ENCODE measurements at places on chromosomes 2 and 18. TPM values are rescaled to one million over a fixed set of nuclear protein-coding genes. Genes with fewer than 3 reads are reported as not detected.

DNA sequence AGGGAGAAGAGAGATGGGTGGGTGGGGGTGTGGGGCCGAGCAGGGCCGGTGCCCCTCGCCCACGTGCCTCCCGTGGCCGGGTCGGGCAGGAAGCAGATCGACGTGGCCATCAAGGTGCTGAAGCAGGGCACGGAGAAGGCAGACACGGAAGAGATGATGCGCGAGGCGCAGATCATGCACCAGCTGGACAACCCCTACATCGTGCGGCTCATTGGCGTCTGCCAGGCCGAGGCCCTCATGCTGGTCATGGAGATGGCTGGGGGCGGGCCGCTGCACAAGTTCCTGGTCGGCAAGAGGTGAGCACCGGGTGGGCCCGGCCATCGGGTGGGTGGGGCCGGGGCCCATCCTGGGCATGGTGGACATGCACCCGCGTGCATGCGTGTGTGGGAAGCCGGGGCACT lies 21.8 kb downstream of the ZAP70 start:
- no peak for DNase-seq

DNA sequence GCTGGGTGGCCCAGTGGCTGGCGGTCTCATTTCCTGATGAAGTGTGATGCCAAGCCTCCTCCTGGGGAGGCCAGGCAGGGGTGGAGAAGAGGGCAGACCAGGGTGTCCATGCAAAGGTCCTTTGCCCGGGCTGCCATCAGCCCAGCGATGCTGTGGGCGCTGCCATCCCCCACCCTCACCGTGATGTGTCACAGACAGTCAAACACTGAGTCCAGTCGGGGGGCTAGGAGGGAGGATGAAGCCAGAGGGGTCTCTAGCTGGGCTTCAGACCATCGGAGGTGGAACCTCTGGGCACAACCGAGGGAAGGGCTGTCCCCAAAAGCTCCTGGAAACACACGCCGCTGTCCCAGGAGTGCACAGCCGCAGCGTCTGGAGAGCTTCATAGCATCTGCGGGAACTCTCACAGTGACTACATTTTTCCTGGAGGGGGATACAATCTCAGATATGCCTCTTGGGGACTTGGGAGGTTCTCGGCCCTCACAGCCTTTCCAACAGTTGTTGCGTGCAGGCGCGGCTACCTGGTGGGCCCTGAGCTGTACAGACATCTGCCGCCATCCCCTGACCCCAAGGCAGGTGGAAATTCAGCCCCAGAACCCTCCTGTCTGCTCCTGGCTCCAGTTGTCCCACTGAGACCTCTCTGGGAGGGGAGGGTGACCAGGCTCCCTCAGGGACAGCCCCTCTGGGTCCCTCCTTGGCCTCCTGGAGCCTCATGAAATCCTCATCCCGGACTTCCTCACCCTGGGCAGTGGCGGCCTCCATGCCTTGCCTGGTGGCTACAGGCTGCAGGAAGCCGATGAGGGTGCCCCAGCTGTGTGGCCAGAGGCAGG lies 26.5 kb upstream of the OTOS start:
- no peak for DNase-seq

Gene MPP4
- 0.89 TPM for total RNA-seq

GRCh38 chr18:77168811-77169311 lies 36.3 kb upstream of the MBP start:
- DNase-seq = no peak

- DNase-seq = no peak
Measured at GRCh38 chr2:64594226-64594989, 59.3 kb downstream of the SERTAD2 start.

DNA sequence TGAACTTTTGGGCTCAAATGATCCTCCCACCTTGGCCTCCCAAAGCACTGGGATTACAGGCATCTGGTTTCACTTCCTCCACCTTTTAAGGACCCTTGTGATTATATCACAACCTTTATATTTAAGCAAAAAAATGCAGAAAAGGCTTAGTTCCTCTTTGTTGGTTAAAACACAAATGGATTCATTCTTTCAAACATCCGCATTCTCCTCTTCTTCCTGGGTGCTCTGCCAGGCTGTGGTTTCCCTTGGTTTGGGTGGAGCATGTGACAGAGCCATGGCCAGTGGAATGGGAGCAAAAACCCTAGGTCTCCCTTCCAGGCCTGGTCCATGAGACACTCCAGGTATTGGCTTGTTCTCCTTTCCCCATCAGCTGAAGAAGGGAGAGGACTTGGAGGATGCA lies 9.9 kb upstream of the SLC66A3 start:
- no peak for DNase-seq

- DNase-seq = no peak
Measured at GRCh38 chr2:98912221-98912851, 23.7 kb downstream of the CRACDL start.

Gene KCNE4
- total RNA-seq = 13.3 TPM

DNA sequence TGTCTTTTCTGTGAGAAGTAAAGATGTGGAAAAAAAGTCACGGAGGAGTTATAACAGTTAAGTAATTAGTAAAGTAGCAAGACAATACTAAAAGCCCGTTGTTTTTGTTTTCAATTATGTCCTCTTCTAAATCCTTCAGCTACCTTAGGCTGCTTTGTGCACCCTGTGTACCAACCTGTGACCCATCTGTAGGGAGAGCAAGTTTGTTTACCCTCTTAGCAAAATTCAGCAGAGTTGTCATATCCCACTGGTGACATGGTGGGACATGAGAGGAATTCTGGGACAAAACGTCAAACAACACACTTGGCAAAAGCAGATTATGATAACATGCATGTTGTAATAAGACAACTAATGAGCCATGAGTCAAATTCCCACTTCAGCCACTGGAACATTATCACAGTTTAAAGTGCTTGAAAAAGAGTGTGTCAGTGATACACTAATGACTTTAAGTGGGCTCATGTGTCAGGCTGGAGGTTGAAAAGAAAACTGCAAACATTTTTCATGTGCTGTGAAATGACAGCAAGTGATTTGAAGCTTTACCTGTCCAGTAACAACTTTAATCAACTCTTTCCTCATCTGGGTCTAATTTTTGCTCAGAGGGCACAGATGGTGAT lies 392.8 kb upstream of the ACVR2A start:
- DNase-seq = no peak

Gene LIMS4
- total RNA-seq = 0.89 TPM

Gene BCL11A
- 14.9 TPM for total RNA-seq

GRCh38 chr2:100747551-100747950 lies 72.4 kb upstream of the NPAS2 start:
- DNase-seq = no peak

DNA sequence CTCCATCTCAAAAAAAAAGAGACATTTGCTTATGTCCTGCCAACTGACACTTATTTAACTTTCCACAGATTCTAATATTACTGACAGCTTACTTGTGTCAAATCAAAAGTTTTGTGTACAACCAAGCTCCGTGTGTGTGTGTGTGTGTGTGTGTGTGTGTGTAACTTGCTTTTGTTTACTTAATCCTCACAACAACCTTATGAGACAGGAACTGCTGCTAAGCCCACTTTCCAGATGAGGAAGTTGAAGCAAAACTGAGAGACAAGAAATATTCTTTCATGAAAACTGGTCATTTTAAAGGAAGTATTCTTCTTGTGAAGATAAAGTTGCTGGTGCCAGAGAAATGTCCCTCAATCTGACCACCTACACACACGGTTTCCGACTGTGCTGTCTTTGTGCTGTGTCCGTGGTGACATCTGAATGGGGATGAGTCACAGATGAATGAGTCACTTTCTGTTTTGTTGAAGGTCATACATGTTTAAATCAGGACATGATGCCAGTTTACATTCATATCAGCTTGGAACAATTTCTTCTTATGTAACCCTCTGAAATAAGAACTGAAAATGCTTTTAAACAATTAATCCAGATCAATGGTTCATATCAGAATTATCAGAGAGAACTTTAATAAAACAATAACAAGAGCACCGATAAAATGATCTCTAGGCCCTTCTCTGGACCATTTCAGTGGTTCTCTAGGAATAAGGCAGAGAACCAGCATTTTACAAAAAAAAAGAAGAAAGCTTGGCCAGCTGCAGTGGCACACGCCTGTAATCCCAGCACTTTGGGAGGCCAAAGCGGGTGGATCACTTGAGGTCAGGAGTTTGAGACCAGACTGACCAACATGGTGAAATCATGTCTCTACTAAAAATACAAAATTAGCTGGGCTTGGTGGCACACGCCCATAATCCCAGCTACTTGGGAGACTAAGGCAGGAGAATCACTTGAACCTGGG lies 95.5 kb downstream of the THNSL2 start:
- DNase-seq = no peak

Gene UGGT1
- total RNA-seq = 50.3 TPM

- DNase-seq = no peak
Measured at GRCh38 chr2:169232551-169233154, 129.7 kb downstream of the LRP2 start.

GRCh38 chr18:37874721-37875120 lies 309.1 kb upstream of the CELF4 start:
- DNase-seq = no peak

DNA sequence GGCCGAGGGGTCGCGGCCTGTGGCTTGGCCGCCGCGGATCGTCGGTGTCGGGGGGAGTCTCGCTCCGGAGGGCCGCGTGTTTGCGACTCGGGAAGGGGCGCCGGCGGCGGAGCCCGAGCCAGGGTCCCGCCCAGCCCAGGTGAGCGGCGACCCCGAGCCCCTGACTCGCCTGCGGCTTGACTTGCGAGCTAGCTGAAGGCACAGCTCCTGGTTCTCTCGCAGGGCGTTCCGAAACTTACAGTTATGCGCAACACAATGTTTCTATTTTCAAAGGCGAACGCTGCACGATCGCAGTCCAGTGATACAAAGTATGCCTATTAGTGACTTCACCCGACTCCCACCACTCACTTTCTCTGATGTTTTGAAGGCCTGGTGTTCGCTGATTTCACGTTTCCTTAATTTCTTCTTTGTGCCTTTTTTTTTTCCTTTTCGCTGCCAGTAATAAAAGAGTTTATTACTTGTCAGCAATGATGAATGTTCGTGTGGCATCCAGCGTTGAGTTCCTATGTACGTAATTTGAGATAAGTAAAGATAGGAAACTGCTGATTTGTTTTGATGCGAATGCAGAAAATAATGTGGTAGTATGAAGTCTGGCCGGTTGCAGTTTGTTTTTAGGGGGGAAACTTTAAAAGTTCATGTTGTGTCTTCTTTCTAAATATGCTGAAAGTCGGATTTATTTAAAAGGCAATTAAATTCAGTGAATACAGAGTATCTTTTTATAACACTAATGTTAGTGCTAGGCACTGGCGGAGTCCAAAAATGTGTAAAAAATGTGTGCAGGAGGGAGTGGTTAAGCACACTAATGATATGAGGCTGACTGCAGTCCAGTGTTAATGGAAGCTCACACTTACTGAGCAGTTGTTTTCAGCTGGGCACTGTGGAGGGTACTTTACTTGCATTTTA lies 706 bp downstream of the UBXN2A start:
- peak; percentile 59 for DNase-seq

DNA sequence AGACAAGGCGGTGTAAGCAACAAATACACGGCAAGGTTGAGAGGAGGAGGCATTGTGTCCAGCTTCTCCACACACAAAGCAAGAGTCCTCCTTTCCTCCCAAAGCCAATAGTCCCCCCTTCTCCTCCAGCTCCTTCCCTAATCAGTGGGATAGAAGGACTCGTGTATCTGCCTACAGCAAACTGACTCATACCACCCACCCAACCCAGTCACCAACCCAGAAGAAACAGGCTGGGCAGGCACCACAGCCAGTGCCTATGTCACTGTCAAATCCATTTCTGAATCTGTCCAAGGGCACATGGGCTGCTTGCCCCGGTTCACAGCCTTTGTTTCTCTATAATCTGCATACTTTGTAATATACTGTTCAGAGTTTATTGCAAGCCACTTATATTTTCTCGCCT lies 19.2 kb upstream of the NMS start:
- DNase-seq = no peak

Gene MYOM1
- 9.6 TPM for total RNA-seq

DNA sequence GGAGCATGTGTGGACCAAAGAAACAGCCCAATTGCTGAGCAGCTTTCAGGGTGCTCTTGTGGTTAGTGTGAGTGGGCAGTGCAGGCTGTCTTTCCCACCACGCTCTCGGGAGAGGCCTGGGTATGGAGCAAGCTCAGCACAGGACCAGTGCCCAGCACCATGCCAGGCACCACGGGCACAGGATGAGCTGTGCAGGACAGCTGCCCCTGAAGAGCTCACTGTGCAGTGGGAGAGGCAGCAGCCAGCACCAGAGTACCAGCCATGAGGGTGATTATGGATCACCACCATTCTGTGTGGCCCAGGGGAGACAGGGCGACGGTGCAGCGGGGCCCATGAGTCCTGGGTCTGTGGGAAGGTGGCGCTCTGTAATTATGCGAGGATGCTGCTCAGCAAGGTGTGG lies 29.7 kb upstream of the FAHD2A start:
- DNase-seq = no peak

DNA sequence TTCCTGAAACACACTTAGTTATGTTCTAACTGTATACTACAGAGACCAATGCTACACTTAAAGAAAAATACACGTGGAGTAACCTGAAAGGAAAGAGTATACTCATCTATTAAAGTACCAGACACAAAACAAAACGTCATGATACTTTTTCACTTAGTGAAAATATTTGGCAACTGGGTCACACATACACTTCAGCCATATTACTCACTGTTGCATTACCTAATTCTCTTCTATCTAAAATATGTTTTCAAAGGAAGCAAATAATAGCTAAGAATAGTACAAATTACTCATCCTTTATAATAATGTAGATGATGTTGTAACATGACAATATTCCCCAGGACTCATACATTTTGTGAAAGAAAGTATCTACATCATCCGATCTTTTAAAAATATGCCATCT lies 76.5 kb upstream of the EPB41L3 start:
- no peak for DNase-seq

GRCh38 chr18:53745224-53745967 lies 479.1 kb downstream of the MBD2 start:
- DNase-seq = no peak

GRCh38 chr2:64857581-64858471 lies 131.4 kb upstream of the SLC1A4 start:
- DNase-seq = peak; percentile 84

Gene POTEJ
- total RNA-seq = 0.11 TPM

- DNase-seq = no peak
Measured at GRCh38 chr2:192159736-192160135, 35.0 kb downstream of the TMEFF2 start.

Gene BMP10
- total RNA-seq = not detected

Gene SAG
- total RNA-seq = not detected

Gene ESPNL
- total RNA-seq = 0.50 TPM

GRCh38 chr18:12306752-12307700 lies 1.0 kb upstream of the TUBB6 start:
- DNase-seq = no peak

DNA sequence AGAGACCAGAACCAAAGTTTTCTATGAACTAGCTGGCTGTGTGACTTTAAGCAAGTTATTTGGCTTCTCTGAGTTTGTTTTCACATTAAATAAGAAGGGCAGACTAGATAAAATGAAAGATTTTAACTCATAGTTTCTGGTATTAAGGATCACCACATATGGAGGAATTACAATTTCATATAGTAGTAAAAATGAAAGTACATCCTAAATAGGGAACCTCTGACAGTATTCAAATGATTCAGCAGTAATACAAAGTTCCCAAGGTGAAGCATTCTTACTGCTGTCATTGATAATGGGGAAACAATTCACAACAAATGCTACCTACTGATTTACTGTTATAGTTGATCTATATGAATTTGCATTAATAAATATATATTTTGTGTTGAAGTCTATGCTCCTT lies 170.3 kb upstream of the VRK2 start:
- no peak for DNase-seq

Measured in spinal cord (tissue), 10 donors.